ENCODE measurements at places on chromosomes 7 and 10. TPM values are rescaled to one million over a fixed set of nuclear protein-coding genes. Genes with fewer than 3 reads are reported as not detected.

- no peak for DNase-seq
Measured at GRCh38 chr7:67654642-67655041, 658.0 kb downstream of the TYW1 start.

BTBD16 gene
- total RNA-seq: 2.0 TPM

CTAGE6 gene
- not detected for total RNA-seq

TEX47 gene
- not detected for total RNA-seq

GRCh38 chr7:15662451-15662850, 24.0 kb downstream of the MEOX2 start:
- no peak for DNase-seq

DNA sequence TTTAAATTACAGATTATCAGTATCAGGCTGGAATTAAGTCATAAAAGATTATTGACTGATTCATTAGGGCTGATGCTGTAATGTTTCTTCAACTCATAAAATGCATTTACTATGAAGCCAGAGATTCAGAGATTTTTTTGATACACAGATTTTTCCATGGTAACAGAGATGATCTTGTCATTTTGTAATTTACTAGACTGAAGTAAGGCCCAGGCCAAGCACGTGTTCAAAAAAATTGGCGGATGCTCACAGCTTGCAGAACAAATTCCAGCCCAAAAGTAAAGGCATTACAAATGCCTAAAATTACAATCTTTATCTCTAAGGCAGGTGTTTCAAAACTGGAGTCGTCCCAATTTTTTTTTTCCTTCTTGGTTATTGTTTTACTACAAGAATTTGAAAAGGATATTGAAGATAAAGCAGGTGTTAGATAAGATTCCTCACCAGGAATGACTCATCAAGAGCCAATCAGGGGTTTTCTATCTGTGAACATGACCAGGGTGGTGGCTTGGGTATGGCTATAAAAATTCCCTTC, 78.4 kb upstream of the MEOX2 start:
- DNase-seq: no peak

DNA sequence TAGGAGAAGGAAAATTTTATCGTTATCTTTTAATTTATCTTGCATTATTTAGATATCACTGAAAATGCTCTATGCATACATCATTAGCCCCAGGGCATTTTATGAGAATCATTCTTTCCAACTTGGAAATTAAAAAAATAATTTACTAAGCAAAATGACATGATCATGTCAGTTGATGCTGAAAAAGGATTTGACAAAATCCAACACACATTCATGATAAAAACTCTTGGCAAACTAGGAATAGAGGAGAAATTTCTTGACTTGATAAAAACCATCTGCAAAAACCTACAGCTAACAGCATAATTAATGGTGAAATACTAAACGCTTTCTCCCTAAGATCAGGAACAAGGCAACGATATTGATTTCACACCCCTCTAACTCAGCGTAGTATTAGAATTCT, 40.2 kb upstream of the RSU1 start:
- DNase-seq: no peak

DNA sequence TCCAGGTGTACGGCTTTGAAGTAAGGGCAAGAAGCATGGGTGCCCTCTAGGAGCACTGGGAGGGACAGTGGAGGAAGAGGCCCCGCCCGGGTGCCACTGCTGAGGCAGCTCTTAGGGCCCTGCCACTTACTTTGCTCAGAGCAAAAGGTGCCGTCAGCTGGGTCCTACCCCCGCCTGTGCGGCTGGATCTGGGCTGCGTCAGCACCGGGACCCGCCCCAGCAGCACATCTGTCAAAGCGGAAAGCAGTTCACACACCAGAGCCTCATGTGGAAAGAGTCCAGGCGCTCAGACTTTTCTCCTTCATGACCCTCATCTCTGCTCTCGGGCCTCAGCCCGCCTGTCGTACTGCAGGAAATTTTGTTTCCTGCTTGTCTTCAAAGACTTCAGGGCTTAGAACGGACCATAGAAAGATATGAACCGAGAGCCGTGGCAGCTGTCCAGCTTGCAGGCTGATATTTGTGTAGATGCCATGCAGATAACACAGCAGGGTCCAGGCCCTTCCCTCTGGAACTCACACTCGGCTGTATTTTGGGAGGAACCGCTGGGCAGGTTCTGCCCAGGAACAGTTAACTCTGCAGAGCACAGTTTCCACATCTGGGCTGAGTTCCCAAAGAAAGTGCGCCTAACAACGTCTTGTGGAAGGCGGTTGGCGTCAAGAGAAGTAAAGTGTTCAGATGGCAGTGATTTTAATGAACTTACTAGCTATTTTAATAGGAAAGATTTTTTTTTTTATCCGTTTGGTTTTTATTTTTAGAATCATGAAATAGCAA, 44.3 kb upstream of the PRKAR1B start:
- peak; percentile 42 for DNase-seq

RBP4 gene
- not detected for total RNA-seq

ATG9B gene
- 0.55 TPM for total RNA-seq

GRCh38 chr7:144474800-144475615, 71.5 kb upstream of the NOBOX start:
- no peak for DNase-seq

GPER1 gene
- total RNA-seq: 0.55 TPM

CREM gene
- 39.4 TPM for total RNA-seq

DNA sequence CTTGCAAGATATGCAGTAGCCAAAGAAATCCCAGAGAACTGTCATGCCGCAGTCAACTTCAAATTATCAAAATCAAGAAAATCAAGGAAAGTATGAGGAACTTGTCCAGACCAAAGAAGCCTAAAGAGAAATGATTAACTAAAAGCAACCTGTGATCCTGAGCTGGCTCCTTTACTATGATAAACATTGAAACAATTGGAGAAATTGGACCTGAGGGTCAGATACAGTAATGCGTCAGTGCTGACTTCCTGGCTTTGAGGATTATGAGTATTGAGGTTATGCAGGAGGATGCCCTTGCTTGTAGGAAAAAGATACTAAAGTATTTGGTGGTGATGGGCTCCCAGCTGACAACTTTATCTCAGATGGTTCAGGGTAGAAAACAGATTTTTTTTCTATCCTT, 324.7 kb upstream of the AKR1E2 start:
- DNase-seq: peak; percentile 47

DNA sequence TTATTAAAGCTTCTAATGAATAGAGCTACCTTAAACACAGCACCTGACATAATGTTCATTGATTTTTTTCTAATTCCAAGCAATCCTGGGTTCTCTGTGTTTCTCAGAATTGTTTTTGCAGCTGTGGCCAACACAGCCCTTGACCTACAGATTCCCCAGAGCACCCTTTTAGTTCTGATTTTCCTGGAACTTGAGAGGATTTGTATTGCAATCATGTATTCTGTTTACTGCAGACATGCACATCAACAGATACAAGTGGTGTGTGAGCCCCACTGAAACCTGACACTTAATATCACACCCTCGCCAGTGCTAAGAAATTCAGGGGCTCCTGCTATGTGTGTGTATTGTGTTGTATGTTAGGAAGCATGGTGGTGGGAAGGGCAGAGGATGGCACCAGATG, 344.2 kb upstream of the POM121L12 start:
- DNase-seq: no peak

AOAH gene
- 4.4 TPM for total RNA-seq

DNA sequence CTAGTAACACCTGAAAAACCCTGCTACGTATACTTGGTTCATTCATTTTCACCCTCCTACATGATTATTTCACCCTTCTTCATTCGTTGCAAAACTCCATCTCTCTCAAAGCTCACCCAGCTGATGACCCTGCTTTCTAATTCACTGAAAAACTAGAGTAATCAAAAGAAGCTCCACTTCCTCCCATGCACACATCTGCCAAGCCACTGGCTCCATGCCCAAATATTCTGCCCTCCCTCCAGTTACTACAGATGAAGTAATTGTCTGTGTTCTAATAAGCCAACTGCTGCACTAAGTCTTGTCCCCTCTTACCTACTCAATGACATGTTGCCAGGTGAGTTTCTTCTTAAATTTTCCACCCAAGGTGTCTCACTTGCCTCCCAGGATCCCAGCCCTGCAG, 96.9 kb upstream of the CCDC71L start:
- no peak for DNase-seq

GRCh38 chr10:92573091-92573797, 649 bp downstream of the IDE start:
- DNase-seq: no peak

CTNNA3 gene
- total RNA-seq: 0.79 TPM

- DNase-seq: no peak
Measured at GRCh38 chr10:93596539-93596938, 4.5 kb downstream of the RBP4 start.

- DNase-seq: no peak
Measured at GRCh38 chr10:80075781-80076180, 2.7 kb upstream of the TMEM254 start.

DNA sequence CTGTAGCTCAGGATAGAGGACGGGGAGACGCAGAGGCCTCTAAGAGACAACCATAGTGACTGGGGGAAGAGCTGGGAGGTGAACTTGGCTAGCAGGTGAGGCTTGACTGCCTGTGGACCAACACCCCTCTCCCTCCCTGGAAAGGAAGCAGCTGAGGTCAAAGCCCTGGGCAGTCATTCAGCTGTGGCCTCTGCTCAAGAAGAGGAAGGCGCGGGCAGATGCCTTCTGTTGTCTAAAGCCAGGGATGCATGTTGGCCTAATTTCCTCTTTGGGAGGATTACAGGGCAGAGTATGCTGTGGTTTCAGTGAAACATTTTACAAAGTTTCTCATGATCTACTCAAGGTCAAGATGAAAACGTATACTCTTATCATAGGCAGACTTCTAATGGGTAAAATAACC, 327.1 kb downstream of the PRPF18 start:
- no peak for DNase-seq

DNA sequence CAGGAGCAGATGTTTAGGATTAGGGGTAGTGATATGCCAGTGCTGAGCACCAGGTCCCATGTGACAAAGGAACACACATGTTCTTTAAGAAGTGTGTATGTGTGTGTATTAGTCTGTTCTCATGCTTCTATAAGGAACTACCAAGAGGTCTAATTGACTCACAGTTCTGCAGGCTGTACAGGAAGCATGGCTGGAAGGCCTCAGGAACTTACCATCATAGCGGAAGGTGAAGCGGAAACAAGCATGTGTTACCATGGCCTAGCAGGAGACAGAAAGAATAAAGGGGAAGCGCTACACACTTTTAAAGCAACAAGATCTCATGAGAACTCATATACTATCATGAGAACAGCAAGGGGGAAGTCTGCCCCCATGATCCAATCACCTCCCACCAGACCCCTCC, 22.8 kb upstream of the PDZD8 start:
- DNase-seq: no peak

DNA sequence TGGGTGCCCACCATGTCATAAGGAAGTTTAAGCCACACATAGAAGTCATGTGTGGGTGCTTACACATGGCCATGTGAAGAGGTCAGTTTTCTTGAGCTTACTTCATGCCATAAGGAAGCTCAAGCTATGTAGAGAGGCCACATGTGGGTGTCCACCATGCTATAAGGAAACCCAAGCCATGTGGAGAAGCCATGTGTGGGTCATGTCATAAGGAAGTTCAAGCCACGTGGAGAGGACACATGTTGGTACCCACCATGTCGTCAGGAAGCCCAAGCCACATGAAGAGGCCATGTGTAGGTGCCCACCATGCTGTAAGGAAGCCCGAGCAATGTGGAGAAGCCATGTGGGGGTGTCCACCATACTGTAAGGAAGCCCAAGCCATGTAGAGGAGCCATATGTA, 1089.2 kb upstream of the AUTS2 start:
- DNase-seq: no peak

- no peak for DNase-seq
Measured at GRCh38 chr7:105164751-105165150, 150.7 kb downstream of the KMT2E start.

DNA sequence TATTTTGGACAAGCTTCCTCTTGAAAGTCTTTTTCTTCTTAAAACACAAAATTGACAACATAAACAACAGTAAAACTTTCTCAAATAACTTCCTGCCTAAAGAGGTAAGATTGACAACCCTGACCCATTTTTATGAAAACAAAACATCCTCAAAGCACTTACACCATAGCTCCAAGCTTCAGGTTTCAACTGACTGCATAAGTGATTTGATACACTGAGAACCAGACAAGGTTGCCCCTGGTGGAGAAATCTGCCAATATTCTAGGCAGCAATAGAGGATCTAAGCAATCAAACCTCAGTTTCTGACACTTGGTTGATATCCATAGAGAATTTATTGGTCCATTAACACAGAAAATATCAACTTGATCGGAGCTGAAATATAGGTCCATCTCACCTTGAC, 147.8 kb downstream of the ELAPOR2 start:
- no peak for DNase-seq

MET gene
- 161 TPM for total RNA-seq

COL28A1 gene
- total RNA-seq: 0.14 TPM

PNLIPRP1 gene
- not detected for total RNA-seq

DNA sequence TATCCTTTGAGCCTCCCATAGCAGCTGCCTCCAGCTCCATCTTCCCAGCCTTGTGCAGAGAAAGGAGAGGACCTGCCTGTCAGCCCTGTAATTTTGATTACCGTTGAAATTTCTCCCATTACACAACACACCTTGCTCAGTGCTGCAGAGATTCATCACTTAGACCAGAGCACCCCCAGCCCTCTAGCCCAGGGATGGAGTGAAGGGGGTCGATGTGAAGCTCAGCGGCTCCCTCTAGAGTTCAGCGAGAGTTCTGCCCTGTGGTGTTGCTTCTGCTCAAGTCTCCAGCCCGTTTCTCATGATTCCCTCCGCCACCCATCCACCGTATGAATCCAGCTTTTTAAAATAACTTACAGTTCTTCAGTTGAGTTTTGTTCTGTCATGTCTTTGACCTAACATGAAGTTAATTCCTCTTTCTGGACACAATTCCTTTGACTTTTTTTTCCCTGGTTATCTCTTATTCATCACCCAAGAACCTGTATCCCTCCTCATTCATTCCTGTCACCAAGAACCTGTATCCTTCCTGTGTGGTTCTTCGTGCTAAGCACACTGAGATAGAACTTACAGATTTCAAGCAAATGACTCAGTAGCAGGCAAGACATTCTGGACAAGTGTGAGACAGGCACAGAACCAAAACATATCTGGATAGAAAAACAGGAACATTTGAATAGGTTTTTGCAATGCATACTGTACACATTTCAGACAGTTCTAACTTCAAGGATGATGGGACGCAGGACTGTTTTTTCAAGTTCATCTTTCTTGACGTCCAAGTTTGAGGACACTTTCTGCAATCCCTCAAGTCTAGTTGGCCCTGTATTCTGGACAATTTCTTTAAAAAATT, 35.0 kb upstream of the ZNF32 start:
- no peak for DNase-seq

PRPS1L1 gene
- total RNA-seq: not detected

- no peak for DNase-seq
Measured at GRCh38 chr7:39406467-39406866, 159.7 kb upstream of the YAE1 start.

DNA sequence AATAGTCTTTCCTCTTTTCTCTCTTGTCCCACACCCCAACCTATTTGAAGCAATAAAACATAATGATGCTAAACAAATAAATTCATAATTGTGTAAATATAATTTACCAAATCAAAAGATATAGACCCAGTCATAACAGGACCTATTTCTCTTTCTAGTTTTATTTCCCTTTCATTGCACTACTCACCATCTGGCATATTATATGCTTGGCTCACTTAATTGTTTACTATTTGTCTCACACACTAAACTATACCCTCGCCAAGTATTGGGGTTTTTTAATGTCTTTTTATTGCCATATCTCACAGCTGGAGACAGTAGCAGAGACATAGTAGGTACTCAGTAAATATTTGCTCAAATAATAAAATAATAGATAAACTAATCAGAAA, 597.5 kb upstream of the PCDH15 start:
- no peak for DNase-seq

ACSM6 gene
- total RNA-seq: not detected
